ENCODE measurements at places on chromosomes 4 and X. TPM values are rescaled to one million over a fixed set of nuclear protein-coding genes. Genes with fewer than 3 reads are reported as not detected.
A peak's percentile ranks its signal among the peaks of the same experiment; 100 is the strongest.

Gene HSFX4
- not detected for total RNA-seq

Gene ARX
- total RNA-seq: not detected

Gene CT45A10
- total RNA-seq: not detected

Gene IQCM
- not detected for total RNA-seq

Gene GBA3
- not detected for total RNA-seq

Gene GAGE12H
- total RNA-seq: not detected

Gene CSAG3
- total RNA-seq: not detected

Gene CTPS2
- 17.1 TPM for total RNA-seq

Gene CXorf49
- not detected for total RNA-seq

Gene PDLIM3
- total RNA-seq: 870 TPM

Gene SHROOM2
- 0.71 TPM for total RNA-seq

DNA sequence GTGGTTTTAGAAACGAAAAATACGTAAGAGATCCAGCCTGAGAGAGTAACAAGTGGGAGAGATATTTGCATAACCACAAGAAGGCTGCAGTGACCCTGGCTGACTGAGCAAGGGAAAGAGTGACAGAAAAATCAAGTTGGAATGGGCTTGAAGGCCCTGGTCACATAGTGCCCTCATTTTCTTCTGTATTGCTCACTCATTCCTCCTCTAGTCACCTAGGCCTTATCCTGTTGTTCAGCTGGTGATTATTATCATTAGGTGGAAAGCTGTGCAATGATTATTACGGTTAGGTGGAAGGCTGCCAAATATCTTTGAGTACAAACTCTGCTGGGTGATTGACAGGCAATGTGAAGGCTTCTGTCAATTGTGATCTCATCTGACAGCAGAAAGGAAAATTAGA is 2384.1 kb downstream of the PCDH7 start:
- DNase-seq: no peak

- DNase-seq: no peak
Measured at GRCh38 chrX:106730401-106730800, 3.9 kb downstream of the RNF128 start.

DNA sequence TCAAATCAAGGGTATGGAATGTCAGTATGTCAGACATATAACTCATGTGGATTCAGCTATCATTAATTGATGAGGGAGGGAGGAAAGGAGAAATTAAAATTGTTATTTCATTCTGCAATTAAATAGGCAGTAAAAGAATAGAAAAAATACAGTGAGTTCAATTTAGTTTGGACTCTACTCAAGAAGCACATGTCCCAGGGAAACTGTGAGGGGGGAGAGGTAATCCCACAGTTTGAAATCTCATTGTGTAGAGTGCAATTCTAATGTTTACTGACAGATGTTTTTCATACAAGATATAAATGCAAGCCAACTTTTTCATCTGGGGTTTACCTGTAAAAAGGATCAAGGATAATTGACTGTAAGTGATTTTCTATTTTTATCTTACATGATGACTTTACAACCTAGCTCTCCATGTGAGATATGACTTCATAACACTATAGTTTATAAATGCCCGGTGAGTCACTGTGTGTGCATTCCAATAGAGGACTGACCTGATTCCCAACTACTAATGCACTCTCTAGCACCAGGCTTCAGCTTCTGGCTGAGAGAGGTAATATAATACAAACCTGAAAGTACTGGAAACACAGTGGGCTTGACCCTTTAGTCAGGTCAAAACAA is 35.2 kb upstream of the SCD5 start:
- DNase-seq: no peak

- DNase-seq: no peak
Measured at GRCh38 chr4:26566133-26566532, 17.8 kb upstream of the TBC1D19 start.

DNA sequence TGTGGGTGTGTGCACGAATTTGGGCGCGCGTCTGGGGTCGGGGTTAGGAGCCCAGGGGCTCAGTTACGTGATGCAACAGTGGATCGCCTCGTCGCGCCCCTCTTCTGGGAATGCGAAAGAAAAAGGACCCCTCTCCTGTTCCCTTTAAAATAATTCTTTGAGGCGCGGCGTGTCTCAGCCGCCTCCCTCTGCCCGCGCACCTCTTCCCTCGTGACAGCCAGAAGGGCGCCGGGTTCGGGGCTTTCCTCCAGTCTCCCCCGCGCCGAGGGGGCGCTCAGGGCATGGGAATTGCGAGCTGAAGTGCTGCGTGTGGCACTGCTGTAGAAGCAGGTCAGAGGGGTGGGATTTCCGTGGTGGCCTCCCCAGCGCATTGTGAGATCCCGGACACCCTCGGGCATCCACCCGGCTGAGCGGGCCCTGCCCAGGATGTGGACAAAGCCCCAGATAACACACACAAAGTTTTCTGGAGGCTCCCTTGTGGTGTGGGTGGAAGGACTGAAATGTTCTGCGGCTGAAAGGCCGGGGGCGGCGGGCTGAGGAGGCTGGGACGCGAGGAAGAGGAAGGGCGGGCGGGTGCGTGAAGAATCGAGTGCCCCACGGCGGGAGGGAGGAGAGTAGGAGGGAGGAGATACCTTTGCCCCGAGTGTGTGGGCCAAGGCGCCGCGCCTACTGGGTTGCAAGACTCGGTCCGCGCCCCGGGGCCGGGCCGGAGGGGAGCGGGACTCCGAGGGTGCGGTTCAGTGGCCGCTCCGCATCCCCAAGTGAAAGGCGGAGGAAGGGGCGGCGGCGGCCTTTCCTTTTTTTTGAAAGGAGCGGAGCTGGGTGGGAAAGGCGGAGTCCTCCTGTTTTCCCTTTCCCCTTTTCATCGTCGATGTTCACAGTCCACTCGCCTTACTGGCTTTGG is 752 bp downstream of the SEPTIN11 start:
- DNase-seq: peak; percentile 83

- DNase-seq: no peak
Measured at GRCh38 chrX:47158781-47159180, 13.8 kb downstream of the RBM10 start.

DNA sequence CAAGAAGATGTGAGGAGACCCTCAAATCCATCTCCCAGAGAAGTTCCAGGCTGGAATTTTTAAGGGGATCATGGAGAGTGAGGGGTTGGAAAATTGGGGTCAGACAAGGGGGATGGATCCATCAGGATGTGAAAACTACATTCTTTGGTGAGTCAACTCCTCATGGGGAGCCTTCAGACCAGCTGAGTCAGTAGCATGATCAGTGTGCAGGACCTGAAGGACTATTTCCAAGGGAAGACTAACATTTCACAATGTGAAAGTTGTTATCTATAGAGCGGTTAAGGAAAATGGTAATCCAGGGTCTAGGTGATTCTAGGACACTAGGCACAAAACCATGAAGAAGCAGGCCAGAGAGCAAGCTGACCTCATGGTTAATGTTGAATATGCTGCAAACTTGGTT is 38.6 kb upstream of the CEP135 start:
- no peak for DNase-seq

- no peak for DNase-seq
Measured at GRCh38 chrX:95057341-95057740, 1383.3 kb downstream of the FAM133A start.

- no peak for DNase-seq
Measured at GRCh38 chr4:113645771-113646441, 115.6 kb downstream of the CAMK2D start.

GRCh38 chr4:53917729-53918128 is 146.7 kb downstream of the CHIC2 start:
- DNase-seq: no peak

DNA sequence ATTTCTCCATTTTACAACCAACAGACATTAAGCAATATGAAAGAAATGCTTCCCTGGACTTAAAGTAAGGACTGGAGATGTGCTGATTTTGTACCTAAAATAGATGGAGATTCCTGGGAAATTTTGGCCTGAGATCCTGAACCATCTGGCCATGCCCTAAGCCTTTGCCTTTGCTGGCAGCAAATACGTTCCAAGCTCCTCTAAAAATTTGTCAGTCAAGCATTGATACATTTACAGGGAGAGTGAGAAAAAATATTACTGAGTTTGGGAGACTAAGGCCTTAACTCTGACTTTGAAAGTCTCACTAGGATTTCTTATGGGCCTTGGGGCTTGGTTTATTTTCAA is 63.9 kb downstream of the FHDC1 start:
- DNase-seq: no peak

DNA sequence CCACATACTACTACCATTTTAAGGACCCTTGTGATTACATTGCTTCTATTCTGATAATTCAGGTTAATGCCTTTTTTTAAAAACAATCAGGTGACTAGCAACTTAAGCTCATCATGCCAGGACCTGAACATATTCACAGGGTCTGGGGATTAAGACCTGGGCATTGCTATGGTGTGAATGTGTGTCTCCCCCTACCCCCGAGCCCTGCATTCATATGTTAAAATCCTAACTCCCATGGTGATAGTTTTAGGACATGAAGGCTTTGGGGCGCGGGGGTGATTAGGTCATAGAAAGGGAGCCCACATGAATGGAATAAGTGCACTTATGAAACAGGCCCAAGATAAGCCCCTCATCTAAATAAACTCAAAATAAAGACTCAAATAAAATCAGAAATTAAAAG is 734.4 kb upstream of the PABPC4L start:
- DNase-seq: no peak

DNA sequence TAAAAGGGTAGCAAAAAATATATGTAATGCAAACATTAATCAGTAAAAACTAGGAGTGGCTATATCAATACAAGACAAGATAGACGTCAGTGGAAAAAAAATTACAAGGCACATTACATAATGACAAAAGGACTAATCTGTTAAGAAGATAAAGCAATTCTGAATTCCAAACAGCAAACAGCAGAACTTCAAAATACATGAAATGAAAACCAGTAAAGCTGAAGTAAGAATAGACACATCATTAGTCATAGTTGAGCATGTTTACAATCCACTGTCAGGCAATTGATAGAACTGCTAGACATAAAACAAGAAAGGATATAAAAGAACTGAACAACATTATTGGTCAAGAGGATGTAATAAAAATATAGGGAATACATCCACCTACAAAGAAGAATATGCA is 12.2 kb downstream of the SULT1B1 start:
- no peak for DNase-seq

DNA sequence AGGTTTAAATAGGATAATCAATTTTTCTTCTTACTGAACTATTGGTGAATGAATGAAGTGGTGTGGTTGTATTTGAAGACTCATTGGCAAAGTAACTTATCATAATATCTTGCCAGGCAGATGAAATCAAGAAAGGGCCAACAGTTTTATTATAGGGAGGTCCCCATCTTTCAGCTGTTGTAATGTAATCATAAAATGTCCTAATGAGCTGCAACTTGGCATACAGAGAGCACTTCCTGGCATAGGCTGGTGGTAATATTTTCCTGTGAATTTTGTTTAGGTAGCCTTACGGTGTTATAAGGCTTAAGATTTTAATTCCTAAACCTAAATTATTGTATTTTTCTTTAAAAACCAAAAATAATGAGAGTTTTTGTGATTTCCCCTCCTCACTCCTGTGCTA is 17.5 kb downstream of the FHIP1A start:
- DNase-seq: no peak

DNA sequence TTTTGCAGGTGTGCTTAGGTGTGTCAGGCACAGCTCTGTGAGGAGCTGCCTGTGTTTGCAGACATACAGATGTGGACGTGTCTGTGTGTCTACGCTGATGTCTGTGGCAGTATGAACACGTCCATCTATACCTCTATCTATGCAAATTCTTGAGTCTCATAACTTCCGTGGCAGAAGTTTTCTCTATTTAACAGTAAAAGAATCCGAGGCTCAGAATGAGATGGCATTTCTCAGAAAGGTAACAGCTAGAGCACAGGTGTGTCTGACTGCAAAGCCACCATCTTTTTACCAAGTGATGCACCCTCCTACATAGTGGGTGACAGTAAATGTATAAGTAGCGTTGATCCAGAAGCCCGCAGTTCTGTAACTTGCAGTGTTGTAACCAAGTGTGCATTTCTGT is 39.9 kb upstream of the CYP4V2 start:
- no peak for DNase-seq

DNA sequence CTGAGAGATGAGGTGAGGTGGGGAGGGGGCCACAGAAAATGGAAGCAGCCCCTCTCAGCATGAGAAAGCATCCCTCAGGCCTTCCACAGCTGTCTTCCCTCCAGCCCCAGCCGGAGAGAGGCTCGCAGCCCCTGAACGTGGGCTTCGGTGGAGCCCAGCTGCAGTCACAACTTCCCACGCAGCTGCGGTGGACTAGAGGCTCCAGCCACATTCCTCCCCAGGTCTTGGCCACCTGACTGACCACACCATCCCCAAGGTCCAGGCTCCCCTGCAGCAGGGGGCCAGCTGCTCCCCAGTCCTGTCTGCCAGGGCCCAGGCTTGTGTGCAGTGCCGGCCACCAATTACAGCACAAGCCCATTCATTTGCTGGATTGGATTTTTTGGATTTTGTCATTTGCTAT is 212.3 kb upstream of the BCOR start:
- peak; percentile 54 for DNase-seq

Measured in sigmoid colon (tissue), 7 donors.